ENCODE measurements at places on chromosomes 7 and 10.

- no peak for DNase-seq
Observed at GRCh38 chr7:32489788-32490126, 423 bp downstream of the LSM5 start.

GRCh38 chr7:98369726-98370125 is 31.2 kb downstream of the BAIAP2L1 start:
- no peak for DNase-seq

- DNase-seq: no peak
Observed at GRCh38 chr10:26448706-26449435, 10.7 kb downstream of the APBB1IP start.

GRCh38 chr10:127903789-127904188 is 3.1 kb upstream of the PTPRE start:
- no peak for DNase-seq

DNA sequence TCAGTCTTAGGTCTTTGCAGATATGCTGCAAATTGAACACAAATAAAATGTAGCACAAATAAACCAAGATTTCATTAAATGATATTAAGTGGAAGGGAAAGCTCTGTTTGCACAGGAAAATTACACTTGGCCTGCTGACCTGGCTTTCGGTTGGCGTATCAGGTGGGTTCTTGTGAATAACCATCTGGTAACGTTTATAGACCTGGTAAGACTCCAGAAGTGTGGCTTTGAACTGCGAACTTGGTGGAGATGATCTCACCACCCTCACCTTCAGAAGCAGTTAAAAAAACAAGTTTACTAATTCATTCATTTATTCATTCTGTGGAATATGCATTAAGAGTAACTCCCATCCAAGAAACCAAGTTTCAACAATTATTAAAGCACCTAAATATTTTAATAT is 28.1 kb downstream of the ATE1 start:
- DNase-seq: no peak
